Bladder microvascular endothelial cell (primary cell): ENCODE measurements at places on chromosomes 7 and 10. TPM values are rescaled to one million over a fixed set of nuclear protein-coding genes. Genes with fewer than 3 reads are reported as not detected.

Gene WDFY4
- total RNA-seq = 1.5 TPM in 1 of 2 replicates, not detected in the other

Gene RPEL1
- total RNA-seq = 0.06 TPM in 1 of 2 replicates, not detected in the other

Gene FUOM
- 13.3 and 18.1 TPM in 2 replicates for total RNA-seq

Gene ANKRD7
- 0.16 and 0.25 TPM in 2 replicates for total RNA-seq

Gene GIMAP4
- 131 and 293 TPM in 2 replicates for total RNA-seq

Gene ADIRF
- total RNA-seq = 16.2 and 28.5 TPM in 2 replicates

Gene CYP17A1
- not detected in 2 replicates for total RNA-seq

Gene RSPH10B2
- under 0.01 and 0.50 TPM in 2 replicates for total RNA-seq

Gene FRMPD2
- total RNA-seq = under 0.01 and 0.50 TPM in 2 replicates

Gene PBLD
- 1.8 and 3.5 TPM in 2 replicates for total RNA-seq

Gene LGI1
- not detected in 2 replicates for total RNA-seq

Gene SLC18A3
- total RNA-seq = not detected in 2 replicates

Gene IDI2
- not detected in 2 replicates for total RNA-seq

Gene MRC1
- 2.1 and 281 TPM in 2 replicates for total RNA-seq

Gene MINDY4
- total RNA-seq = 2.4 and 2.6 TPM in 2 replicates

Gene MUC12
- not detected in 2 replicates for total RNA-seq

Gene ANKRD26
- total RNA-seq = 4.2 and 9.1 TPM in 2 replicates

Gene CEP55
- 28.9 and 47.8 TPM in 2 replicates for total RNA-seq

Gene NDUFB8
- total RNA-seq = 143 and 224 TPM in 2 replicates

Gene PCDH15
- total RNA-seq = under 0.01 TPM in 1 of 2 replicates, not detected in the other

Gene SDK1
- total RNA-seq = under 0.01 and 0.94 TPM in 2 replicates

Gene C10orf67
- not detected in 2 replicates for total RNA-seq

Gene C10orf90
- total RNA-seq = not detected in 2 replicates

Gene NAT16
- not detected in 2 replicates for total RNA-seq

Gene LLCFC1
- total RNA-seq = not detected in 2 replicates

Gene PRR15
- 0.06 and 0.16 TPM in 2 replicates for total RNA-seq
